ENCODE measurements at places on chromosomes 3 and 15. TPM values are rescaled to one million over a fixed set of nuclear protein-coding genes. Genes with fewer than 3 reads are reported as not detected.

Gene DLEC1
- not detected for polyA plus RNA-seq

Gene NPAP1
- polyA plus RNA-seq = not detected

Gene FBXL2
- 0.36 TPM for polyA plus RNA-seq

Gene NOX5
- polyA plus RNA-seq = not detected

Gene FOXB1
- not detected for polyA plus RNA-seq
